ENCODE measurements at places on chromosomes 11 and 22.

DNA sequence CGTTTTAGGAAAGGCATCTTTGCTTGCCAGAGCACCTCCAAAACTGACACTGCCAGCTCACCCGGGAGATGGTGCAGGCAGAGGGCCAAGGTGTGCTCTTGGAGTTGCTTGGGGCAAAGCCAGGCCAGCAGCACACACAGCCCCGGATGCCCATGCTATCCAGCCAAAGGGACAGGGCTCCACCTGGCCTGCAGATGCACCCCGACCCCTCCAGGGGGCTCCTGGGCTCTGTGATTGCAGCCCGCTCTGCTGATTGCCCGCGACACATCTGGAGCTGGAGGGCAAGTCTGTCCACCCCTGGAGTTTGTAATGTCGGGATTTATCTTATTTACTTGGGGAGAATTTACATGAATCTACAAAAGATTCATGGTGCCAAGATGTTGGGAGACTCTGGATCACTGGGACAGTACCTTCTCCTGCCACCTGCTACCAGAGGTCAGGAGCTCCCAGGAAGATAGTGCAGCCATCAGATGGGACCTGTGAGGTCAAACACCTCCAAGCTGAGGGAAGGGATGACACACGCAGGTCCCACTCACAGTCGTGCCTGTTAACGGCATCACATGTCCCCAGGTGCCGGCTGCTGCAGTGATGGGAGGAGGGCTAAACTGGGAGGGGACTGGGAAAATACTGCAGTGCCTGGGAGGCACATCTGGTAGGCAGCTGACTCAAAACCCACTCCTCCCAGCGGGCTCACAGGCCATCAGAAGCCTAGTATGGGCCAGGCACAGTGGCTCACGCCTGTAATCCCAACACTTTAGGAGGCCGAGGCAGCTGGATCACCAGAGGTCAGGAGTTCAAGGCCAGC lies 17.2 kb downstream of the CBX7 start:
- DNase-seq: no peak

DNA sequence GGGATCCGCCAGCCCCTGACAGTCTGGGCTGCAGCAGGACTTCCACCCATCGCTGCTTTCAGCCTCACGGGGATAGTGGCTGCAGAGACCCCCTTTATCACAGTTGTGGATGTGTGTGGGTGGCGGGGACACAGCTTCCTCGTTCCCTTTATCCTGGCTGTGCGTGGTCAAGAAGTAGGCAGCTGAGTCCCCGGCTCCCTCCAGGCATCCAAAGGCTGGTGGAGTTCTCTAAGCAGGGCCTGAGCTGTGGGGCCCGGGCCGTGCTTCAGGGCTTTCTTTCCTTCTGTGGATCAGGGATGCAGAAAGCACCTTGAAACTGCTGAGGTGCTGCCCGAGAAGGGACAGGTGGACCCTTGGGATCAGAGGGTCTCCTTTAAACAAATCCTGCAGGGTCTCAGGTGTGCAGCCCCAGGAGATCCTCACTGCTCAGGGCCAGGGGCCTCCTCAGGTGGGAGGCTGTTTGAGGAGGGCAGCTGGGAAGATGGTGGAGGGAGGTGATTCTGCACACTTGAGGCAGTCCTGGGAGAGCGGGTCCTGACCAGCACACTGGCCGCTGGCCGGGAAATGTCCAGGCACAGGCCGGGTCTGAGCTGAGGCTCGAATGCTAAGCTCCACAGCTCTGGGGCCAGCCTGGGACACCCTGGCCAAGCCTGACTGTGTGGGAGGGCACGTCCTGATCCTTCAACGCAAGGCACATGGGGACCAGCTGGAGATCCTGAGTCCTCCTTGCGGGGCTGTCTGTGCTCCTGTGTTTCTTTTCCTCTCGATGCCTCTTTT lies 1024.3 kb downstream of the BRD1 start:
- DNase-seq: no peak

GRCh38 chr11:57644748-57645688 lies 4.7 kb downstream of the YPEL4 start:
- DNase-seq: no peak

DNA sequence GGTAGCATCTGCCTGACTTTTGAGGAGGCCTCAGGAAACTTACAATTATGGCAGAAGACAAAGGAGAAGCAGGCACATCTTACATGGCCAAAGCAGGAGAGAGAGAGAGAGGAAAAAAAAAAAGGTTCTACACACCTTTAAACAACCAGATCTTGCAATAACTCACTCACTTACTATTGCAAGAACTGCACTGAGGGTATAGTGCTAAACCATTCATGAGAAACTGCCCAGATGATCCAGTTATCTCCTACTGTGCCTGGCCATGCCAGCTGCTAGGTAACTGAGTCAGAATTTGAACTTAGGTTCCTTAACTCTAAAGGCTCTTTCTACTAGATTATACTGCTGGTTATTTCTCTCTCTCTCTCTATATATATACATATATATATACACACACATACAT lies 7.3 kb downstream of the HORMAD2 start:
- DNase-seq: no peak

GRCh38 chr11:134524201-134524600 lies 112.2 kb upstream of the B3GAT1 start:
- no peak for DNase-seq

DNA sequence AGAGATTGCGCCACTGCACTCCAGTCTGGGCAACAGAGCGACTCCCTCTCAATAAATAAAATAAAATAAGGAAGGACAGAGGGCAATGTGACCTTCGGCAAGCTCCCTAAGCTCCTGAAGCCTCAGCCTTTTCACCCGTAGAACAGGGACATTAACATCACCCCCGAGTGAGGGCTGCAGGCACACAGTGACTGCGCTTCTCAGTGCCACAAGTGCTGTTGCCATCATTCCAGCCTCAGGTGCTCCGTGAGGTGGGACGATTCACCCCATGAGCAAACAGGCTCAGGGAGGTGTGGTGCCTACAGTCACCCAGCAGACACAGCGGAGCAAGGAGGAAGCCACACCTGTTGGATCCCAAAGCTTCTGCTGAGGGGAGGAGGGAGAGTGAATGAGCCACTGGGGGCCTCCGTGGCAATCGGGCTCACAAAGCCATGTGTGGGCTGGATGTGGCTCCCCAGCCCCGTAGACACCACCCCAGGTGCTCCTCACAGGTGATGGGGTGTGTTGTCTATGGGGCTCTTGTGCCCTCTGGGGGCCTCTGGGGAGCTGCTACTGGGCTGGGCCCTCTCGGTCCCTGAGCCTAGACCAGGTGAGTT lies 9.1 kb upstream of the TCF20 start:
- DNase-seq: no peak

DNA sequence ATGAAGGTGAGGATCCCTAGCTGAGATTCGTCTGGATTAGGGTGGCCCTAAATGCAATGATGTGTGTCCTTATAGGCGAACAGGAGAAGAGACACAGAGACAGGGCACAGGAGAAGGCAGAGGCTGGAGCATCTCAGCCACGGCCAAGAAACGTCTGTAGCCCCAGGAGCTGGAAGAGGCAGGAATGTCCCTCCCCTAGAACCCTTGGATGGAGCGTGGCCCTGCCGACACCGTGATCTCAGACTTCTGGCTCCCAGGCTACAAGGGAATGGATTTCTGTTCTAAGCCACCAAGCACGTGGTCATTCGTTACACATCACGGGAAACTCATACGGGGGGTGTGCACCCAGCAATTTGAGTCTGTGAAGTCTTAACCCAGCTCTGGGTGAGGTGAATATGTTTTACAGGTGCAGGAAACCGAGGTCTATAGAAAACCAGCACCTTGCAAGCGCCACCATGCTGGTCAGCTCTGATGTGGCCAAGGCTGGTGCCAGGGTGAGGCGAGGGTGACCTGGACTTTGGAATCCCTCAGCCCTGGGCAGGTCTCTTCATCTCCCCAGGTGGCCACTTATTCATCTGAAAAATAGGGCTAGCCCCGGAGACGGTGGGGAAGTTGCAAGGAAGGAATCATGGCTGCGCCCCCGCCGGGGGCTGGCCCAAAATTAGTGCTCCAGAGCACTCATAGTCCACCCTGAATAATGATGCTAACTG lies 89.5 kb upstream of the FGF3 start:
- DNase-seq: no peak

GRCh38 chr22:28899199-28899853 lies 16.0 kb downstream of the ZNRF3 start:
- DNase-seq: no peak

DNA sequence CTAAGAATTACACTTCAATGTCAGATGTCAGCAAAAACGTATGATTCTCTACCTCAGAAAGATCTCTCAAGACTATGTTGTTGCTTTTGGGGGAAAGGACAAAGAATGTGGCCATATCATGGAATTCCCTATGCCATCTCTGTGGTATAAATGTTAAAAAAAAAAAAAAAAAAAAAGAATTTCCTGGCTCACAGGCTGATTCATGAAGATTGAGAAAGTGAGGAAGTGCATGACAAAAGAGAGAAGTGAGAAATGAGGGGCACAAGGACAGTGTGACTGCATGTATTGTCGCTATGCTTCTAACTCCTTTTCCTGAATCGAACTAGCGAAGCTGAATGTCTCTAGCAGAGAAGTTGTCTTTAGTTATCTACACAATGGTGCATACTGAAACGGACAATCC lies 80.6 kb upstream of the CARD18 start:
- DNase-seq: no peak

- DNase-seq: no peak
Measured at GRCh38 chr11:128201801-128202200, 385.6 kb downstream of the ETS1 start.

DNA sequence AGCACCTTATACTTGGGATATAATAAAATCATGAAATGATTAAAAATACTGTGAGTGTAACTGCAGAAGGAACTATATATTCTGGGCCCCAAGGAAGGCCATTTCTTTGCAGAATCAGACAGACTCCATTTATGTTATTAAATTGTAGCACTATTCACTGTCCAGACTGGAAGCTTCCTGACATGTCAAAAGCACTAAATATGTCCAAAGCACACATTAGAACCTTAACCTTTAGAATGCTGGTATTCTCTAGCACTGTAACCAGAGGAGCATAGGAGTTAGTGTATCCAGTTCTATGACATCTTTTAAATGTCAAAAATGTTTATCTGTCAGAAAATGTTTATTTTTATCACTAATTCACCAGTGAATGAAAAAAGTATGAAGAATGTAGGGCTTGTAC lies 246.9 kb downstream of the CADM1 start:
- DNase-seq: no peak

- DNase-seq: peak; percentile 48
Measured at GRCh38 chr22:38034278-38034882, 22.8 kb upstream of the PICK1 start.

DNA sequence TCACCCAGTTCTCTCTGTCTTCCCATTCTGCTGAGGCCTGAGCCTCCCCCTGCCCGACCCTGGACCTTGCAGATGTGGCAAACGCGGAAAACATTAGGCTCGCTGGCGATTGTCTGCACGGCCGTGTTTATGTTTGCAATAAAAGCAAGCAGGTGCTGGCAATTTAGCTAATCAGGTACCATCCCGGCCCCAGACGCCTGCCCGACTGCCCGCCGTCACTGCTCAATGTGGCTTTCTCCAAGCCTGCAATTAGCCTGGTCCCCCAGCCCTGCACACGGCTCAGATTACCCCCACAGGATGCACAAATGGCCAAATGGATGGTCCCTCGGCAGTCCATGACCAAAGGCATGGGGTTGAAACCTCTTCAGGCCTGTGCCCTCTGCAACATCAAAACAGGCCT lies 259.7 kb downstream of the MN1 start:
- DNase-seq: no peak

DNA sequence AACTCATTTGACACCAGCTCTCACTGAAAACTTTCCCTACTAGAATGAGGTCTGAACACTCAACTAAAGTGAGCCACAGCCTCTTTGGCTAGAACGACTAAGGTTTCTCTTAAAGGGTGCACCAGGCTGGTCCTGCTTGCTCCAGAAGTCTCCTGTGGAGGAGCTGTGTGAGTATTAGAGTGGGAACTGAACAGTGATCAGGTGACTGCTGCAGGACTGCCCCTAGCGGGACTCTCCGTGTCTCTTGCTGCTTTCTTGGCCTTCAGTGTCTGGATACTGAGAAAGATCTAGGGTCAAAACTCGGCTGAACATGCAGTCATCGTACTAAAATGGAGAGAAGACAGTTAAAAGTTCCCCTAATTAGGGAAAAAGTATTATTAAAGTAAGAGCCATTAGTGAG lies 34.6 kb downstream of the FAM118A start:
- no peak for DNase-seq

DNA sequence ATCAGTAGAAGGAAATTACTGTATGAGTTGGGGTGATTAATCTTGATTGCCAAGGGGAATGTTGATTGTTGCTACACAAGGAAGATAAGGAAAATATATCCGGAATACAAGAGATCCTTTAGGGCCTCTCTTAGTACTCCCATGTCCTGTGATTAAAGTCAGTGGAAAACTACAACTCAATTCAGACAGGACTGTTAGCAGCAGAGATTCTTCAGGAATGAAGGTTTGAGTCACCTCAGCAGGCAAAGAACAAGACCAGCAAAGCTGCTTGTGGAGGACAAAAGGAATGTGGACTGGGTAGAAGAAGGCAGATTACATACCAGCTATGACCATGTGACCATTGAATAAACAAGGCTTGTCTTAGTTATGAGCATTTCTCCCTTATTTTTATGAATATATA lies 478.2 kb downstream of the BUD13 start:
- DNase-seq: no peak

DNA sequence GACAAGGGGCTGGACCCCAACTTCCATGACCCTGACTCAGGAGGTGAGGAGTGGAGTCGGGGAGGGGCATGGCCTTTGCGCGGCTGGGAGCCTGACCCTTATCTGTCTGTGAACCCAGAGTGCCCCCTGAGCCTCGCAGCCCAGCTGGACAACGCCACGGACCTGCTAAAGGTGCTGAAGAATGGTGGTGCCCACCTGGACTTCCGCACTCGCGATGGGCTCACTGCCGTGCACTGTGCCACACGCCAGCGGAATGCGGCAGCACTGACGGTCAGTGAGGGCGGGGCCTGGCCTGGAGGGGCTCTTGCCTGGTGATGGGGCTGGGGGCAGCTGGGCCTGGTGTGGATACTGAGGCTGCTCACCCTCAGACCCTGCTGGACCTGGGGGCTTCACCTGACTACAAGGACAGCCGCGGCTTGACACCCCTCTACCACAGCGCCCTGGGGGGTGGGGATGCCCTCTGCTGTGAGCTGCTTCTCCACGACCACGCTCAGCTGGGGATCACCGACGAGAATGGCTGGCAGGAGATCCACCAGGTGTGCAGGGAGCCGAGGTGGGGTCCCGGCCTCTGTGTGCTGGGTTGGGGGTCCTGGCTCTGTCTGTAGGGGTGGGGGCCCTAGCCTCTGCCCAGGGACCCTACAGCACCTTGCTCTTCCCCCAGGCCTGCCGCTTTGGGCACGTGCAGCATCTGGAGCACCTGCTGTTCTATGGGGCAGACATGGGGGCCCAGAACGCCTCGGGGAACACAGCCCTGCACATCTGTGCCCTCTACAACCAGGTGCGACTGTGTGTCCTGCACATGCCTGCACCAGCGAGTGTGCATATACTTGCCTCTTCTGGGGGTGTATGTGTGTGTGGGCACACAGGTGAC lies 6.3 kb downstream of the SHANK3 start:
- no peak for DNase-seq
